ENCODE measurements at places on chromosomes 7 and 10.

GRCh38 chr7:8818406-8818805, 385.0 kb downstream of the NXPH1 start:
- DNase-seq: no peak

- no peak for DNase-seq
Observed at GRCh38 chr7:105304040-105304895, 84.5 kb downstream of the SRPK2 start.

DNA sequence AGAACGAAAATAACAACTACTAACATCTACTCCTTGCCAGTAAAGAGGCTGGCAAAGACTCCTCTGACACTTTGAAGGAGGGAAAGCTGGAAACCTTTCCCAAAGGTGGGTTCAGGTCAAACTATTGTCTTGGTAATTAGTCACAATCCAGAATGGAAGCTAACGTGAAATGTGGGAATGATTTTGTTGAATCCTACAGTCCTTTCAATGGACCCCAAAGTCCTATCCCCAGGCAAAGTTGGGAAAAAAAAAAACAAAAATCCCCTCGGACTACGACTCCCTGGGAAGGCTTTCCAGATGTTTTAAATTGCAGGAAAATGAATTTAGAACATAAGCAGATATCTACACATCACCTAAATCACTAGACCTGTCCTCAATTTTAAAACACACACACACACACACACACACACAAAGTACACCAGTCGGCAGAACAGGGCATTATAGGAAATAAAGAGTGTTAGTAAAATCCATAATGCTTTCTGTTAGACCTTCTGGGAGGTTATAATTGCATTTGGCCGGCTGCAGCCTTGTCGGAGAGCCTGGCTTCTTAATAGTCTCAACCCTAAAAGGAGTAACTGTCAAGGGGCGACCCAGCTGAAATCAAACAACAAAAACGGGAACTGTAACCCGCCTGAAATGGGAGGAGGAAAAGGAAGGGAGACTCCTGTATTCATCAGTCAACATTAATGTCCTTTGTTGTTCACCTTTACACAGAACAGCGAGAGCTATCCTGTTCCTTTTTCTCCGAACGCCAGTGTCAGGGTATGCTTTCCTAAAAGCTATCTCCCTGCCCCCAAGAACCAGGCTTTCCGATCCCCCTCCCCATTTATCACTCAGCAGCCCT, 1.5 kb downstream of the DOCK4 start:
- DNase-seq: no peak

GRCh38 chr10:76727038-76727437, 910.6 kb downstream of the KCNMA1 start:
- no peak for DNase-seq

- no peak for DNase-seq
Observed at GRCh38 chr7:12638851-12639456, 48.5 kb upstream of the ARL4A start.

DNA sequence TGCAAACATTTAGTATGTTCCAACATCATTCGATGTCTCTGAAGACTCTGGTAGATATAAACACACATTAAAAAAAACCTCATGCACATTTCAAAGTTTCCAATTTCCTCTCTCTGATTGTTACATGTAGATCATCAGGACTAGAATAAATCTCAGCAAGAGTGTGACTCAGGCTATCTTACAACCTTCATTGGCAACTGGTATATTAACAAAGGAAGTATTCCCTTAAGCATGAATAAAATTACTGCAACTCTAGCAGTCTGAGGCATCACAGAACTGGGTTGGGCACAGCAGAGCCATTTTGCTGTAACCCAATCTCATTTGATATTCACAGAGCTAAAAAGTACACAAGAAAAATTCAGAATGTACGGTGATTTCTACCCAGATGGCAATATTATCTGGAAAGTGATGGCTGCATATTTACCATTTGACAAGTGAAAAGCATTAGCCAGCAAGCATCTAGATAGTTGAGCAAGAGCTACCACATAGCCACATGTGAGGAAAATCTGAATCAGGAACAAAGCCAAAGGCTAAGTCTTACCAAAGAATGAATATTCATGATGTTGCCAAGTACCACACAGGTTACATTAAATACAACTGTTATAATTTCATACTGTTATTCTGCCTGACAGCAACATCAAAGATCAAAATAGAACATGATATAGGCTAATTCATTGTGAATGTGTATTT, 232.2 kb downstream of the CRPPA start:
- DNase-seq: no peak

DNA sequence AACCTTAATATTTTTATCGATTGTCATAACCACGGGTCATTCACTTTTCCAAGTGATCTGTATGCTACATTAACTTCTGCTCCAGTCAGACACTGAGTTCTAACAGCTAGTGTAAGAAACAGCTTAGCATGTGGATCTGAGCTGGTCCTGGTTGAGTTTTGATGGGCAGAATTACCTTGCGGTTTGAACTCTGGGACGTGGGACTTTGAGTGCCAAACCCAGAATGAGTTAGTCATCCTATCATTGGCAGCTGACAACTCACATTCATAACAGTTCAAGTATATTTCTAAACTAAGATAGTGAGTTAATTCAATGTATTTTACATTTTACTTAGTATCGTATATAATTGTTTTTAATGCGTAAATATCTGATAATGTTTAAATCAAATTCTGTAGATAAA, 43.2 kb downstream of the C7orf33 start:
- DNase-seq: no peak

DNA sequence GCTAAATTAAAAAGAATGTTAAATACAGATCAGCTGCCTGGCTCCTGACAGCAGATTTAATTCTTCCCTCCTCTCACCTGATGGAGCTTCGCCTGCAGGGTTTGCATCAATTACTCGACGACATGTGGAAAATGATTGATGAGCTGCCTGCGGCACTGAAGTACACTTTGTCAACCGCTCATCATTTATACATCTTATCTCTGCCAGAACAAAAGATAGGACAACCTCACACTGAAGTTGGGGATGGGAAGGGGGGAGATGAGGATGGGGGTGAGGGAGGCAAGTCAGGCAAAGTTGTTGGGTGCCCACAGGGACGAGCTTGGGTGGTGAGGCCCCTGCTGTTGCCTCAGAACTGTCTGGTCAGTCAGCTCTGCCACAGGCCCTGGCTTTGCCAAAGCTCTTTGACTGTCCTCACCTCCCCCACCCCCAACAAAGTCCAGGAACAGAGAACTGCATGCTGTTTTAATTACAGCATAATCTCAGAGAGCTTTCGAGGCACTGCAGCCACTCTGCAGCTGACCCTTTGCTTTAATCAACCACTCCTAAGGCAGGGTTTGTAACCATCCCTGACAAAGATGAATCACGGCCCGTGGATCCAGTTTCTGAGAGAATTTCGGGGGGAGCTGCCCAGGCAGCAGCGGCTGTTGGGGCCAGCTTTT, 702.3 kb downstream of the LRMDA start:
- no peak for DNase-seq

GRCh38 chr10:88156341-88156740, 292.9 kb downstream of the PTEN start:
- DNase-seq: no peak

- DNase-seq: no peak
Observed at GRCh38 chr10:49141541-49142332, 7.9 kb upstream of the FAM170B start.

- DNase-seq: no peak
Observed at GRCh38 chr7:135966341-135967043, 10.7 kb downstream of the MTPN start.

DNA sequence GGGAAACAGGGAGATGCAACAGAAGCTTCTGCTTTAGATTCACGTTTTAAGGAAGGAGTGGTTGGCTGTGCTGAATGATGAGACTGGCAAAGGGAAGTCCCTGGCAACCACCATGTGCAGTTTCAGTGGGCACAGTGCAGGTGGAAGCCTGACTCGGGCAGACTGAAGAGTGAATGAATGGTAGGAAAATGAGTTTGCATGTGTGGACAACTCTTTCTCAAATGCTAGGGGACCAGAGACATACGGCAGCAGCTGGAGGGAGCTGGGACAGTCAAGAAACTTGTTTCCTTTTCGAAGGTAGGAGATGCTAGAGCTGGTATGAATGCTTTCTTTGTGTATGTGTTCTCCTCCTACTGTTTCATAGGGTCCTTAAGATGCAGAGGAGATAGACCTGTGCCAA, 29.0 kb downstream of the PODXL start:
- no peak for DNase-seq

GRCh38 chr10:122864194-122864592, 15.2 kb downstream of the FAM24B start:
- no peak for DNase-seq

- no peak for DNase-seq
Observed at GRCh38 chr10:70564901-70565351, 37.6 kb downstream of the PRF1 start.

GRCh38 chr7:140314573-140315480, 83.5 kb downstream of the SLC37A3 start:
- no peak for DNase-seq

- no peak for DNase-seq
Observed at GRCh38 chr10:109467551-109467950, 455.8 kb downstream of the XPNPEP1 start.

GRCh38 chr10:132786884-132787494, 1.0 kb upstream of the NKX6-2 start:
- DNase-seq: no peak

GRCh38 chr7:86629-87028, 105.7 kb upstream of the FAM20C start:
- no peak for DNase-seq

DNA sequence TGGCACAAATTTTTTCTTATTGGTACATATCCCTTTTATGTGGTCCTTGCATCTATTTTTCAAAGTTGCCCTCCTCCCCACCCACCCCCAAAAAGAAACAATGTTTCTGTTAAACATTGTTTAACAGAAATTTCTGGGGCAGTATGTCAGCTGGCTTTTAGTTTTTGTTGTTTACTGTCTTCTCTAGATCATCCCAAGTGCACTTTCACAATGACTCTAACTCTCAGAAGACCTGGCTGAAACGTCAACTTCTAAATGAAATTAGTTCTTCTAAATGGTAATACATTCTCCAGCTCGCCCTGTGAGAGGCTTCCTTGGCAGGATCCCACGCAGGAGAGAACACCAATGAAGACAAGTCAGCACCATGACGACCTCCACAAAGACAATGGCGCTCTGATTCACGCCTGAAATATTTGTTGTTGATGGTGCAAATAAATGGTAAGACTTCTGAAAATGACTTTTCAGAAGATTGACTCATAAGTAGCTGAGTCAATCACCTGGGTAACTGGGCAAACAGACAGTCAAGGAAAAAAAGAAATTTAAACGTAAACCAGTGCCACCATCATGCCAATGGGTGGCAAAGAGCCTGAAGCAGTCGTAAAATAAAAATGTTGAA, 293.7 kb downstream of the FZD1 start:
- no peak for DNase-seq

Measured in CD4-positive, alpha-beta T cell treated with Interleukin-15 for 1 hour (primary cell).